ENCODE measurements at places on chromosomes 12 and 14.
A peak's percentile ranks its signal among the peaks of the same experiment; 100 is the strongest.

DNA sequence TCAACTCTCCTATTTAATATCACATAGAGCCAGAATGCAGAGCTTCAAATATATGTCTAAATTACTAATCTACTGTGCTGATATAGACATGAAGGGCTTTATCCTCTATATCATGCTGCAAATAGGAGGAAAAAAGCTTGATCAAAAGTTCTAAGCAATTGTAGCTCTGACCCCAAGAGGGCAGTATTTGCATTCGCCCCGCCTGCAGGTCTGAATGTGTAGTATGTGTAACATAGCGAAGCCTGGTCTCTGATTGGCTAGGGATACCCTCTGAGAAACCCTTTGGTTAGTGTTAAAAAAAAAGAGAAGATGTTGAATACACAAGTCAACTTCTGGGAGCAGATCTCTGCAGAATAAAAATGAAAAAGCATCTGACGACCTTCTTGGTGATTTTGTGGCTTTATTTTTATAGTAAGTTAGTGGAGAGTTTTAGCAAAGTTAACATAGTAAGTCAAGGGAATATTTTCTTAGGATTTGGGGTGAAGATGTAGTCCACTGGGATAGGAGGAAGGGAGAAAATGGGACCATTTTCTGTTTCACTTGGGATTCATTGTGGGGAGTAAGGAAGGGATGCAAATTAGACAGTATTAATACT lies 151.6 kb upstream of the OR4E1 start:
- DNase-seq = no peak

DNA sequence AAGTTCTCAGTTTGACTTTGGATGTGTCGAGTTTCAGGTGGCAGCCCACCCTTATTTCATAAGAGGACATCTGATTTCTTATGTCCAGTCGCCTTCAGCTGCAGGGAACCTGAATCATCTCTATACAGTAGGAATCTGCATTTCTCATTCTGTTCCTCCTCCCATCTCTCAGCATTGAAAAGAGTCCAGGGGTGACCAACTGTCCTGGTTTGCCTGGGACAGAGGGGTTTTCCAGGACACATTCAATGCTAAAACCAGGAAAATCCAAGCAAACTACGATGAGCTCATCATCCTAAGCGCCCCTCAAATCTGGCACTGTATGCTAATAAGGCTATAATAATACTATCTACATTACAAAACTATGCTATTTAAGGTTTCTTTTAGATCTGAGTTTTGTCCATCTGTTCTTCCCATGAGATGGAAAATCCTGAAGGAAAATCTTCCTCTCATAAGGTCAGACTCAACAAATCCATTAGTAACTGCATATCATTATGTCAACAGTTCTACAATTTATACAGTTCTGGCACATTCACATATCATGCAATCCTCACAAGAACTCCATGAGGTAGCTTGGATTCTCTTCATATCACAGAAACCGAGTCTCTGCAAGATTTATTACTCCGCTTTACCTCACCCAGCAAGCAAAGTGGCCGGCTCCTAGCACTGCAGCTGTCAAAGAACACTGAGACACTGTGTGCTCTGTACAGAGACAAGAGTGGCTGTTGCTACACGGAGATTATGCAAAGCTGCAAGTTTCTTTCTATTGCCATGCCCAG lies 15.6 kb upstream of the CALM1 start:
- no peak for DNase-seq

- DNase-seq = peak; percentile 49
Observed at GRCh38 chr14:74980731-74981461, 21.8 kb upstream of the EIF2B2 start.

- DNase-seq = no peak
Observed at GRCh38 chr14:74490486-74490885, 2.6 kb downstream of the NPC2 start.

- DNase-seq = no peak
Observed at GRCh38 chr12:109863847-109864712, 16.3 kb downstream of the GLTP start.

DNA sequence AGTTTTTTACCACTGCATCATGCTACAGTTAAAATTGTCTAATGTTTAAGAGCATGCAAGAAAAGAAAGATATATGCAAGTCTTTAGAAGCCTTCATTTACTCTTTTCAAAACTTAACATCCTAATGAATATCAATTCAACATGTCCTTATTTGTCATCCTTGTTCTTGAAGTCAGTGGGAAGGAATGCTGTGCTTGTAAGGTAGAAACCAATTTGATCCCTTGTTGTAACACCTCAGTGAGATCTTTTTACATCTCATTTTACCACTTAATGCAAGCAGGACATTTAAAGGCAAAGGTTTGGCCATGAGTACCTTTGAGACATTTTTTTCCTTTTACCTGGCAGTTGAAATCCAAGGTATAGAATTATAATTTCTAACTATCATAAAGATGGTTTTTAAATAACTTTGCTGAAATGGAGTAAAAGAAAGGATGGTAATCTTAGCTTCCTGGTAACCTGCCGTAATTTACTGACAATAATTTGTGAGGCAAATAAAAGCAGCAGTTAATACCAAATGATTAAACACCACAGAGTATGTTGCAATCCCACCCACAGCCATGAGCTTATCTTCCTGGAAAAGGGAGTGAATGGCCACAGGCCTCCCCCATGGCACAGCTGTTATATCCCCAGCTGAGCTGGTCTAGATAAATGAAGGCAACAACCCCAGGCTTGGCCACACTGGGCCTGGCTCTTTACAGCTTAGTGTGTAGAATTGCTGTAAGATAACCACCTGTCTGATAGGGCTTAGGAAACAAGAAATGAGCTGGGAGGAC lies 33.2 kb upstream of the STRN3 start:
- peak; percentile 70 for DNase-seq

GRCh38 chr14:69932391-69932790 lies 53.2 kb downstream of the SMOC1 start:
- DNase-seq = no peak

GRCh38 chr12:122200541-122201175 lies 2.9 kb upstream of the B3GNT4 start:
- no peak for DNase-seq

All from astrocyte of the cerebellum (primary cell).